Hematopoietic multipotent progenitor cell treated with erythropoietin and hydrocortisone succinate and interleukin-3 and kit ligand, for 8 days (in vitro differentiated cells): ENCODE measurements at places on chromosomes 4 and X.

GRCh38 chr4:1910643-1911042 lies 39.5 kb downstream of the NSD2 start:
- DNase-seq, result peak; percentile 62

GRCh38 chr4:147581606-147582350 lies 35.4 kb upstream of the TMEM184C start:
- DNase-seq, result no peak

- DNase-seq, result no peak
These were observed 109.6 kb downstream of the PCDH18 start for GRCh38 chr4:137422666-137423065.

DNA sequence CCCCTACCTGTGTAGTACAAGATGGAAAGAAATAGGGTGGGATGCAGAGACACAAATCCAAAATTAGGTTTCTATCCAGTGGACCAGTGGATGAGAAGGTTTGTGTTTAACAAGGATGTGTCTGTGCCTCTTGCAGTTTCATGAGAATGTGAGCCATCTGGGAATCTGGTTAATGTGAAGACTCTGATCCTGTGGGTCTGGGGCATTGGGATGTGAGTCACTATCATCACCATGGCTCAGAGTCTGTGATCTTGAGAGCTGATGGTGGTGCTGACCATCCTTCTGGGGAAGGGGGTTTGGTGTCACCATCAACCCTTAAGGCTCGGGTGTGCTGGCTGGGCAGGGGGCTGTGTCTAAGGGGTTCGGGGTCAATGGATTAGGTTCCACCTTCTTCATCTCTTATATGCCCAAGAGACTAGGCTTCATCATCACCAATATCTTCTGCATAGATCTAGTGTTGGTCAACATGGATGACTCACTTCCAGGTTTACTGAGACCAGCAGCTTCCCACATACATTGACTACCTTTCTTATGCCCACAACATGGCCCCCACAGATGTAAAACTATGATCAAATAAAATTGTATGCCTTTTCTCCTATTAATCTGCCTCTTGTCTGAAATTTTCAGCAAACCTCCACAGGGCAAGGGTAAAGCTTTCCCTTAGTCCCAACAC lies 65.7 kb upstream of the MID1 start:
- no peak for DNase-seq

GRCh38 chr4:6050551-6050950 lies 32.3 kb upstream of the C4orf50 start:
- DNase-seq, result no peak

- DNase-seq, result no peak
These were observed 38.3 kb upstream of the CWH43 start for GRCh38 chr4:48947731-48948130.

- peak; percentile 58 for DNase-seq
These were observed 54.4 kb upstream of the LCORL start for GRCh38 chr4:18075823-18076433.

- DNase-seq, result no peak
These were observed 87.9 kb downstream of the PDK3 start for GRCh38 chrX:24553011-24553410.

GRCh38 chrX:108439426-108439942 lies at the start of gene COL4A5:
TSS of gene COL4A5 (plus strand) at chrX:108439838. CDS start at chrX:108440126, 288 bp downstream.
- DNase-seq, result no peak

DNA sequence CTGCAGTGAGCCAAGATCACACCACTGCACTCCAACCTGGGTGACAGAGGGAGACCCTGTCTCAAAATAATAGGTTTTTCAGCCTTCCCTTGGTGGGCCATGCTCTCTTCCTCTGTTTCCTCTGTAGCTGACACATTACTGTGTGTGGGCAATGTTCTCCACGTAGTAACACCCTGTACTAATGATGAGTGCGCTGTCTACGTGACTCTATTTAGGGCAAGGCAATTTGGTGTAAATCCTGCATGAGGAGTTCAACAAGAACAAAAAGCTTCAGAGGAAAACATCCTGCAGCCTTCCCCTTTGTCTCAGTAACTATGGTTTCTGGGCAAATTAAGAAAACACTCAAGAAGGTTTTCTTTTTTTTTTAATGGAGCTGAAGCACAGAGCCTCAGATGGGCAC lies 24.4 kb upstream of the JAKMIP1 start:
- DNase-seq, result no peak

DNA sequence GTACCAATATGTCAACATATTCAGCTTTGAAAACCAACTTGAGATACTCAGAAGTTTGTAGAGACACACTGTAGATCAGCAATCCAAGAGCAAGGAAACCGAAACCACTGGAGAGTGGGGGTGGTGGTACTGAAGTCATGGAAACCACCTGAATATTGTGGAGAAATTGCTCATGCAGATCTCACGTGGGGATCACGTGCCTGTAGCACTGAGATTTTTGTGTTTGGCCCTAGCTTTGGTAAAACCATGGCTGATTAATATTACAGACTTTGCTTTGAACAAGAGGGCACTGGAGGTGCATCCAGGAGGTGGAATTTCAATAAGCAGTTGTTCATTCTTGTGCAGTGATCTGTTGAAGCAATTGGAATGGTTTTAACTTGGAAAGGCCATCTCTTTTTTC lies 47.2 kb downstream of the GBA3 start:
- DNase-seq, result no peak

GRCh38 chr4:181821039-181822004 lies 421.9 kb upstream of the TENM3 start:
- no peak for DNase-seq

DNA sequence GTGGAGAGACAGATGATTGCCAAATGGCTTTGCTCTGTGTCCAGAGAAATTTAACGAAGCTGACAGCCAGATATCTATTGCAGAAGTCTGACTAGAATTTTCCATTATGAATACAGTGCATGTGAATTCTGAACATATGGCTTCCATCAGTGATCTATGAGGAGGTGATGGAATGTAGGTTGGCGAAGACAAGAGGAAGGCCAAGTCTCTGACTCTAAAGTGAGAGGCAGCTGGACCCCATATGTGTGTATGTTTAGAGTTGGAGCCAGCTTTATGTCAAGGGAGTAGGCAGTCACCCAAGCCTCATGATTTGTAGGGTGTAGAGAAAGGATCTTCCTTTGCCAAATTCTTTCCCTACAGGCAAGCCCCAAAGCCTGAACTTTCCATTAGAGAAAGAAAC lies 76.2 kb upstream of the TEX13D start:
- no peak for DNase-seq

- DNase-seq, result peak; percentile 79
These were observed 48.0 kb upstream of the TRIM2 start for GRCh38 chr4:153156263-153156662.
